Hepatic stellate cell (primary cell): ENCODE measurements at places on chromosomes 5 and 9.

DNA sequence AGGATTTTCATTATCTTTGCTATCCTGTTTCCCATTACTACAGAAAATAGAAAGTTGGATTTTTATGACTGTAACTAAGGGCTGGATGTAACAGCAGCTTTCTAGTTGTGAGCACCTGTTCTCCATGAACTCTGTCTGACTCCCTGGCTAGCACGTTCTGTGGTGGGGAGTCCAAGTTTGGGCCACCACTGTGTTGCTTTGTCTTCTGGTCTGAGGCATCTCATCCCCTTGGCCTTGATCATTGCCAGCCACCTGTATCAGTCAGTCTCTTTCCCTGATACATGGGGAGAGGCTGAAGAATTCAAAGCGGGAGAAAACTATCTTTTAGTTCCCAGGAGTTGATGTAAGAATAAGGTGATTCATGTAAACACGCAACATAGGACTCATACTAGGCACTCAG is 33.4 kb downstream of the WDR70 start:
- DNase-seq: no peak

DNA sequence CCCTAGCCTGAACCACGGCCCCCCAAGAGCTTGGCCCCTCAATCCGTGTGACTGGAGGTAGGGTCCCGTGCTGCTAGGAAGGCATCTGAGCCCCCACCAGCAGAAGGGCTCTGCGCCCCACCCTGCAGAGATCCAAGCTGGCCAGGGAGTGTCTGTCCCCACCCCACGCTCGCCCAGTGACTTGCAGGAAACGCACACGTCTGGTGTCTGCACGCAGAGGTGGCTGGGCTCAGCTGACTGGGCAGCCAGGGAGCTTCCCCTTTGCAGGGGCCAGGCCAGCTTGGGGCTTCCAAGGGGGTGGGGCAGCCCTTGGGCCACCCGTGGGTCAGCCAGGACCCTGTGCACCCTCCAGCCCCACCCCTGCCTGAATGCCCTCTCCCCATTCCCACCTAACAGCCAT is 24.3 kb downstream of the NOTCH1 start:
- no peak for DNase-seq

- no peak for DNase-seq
Measured at GRCh38 chr5:78916044-78916443, 69.1 kb downstream of the ARSB start.

DNA sequence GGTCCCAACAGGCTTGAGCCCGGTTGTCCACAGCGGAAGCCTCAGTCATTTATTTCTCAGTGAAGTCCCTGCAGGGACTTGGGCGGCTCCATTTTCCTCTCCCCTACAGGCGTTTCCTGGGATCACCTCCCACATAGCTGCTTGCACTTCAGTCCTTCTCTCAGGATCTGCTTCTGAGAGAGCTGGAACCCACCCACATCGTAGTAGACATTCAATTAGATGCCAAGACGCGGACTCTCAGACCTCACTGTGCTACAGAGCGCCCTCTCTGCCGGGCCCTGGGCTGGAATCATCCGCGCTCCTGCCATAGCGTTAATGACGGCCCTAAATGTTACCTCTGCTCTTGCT is 54.0 kb upstream of the ROR2 start:
- no peak for DNase-seq

- no peak for DNase-seq
Measured at GRCh38 chr9:98563988-98564387, 144.7 kb downstream of the GABBR2 start.

GRCh38 chr5:150492621-150493020 is 15.3 kb upstream of the NDST1 start:
- DNase-seq: peak; percentile 72

GRCh38 chr5:1294206-1294834 is 548 bp downstream of the TERT start:
- DNase-seq: no peak

GRCh38 chr9:130379649-130379970 is 65.2 kb upstream of the ASS1 start:
- no peak for DNase-seq

GRCh38 chr9:121556580-121556979 is 56.9 kb upstream of the GGTA1 start:
- DNase-seq: peak; percentile 80

- no peak for DNase-seq
Measured at GRCh38 chr5:39843767-39844166, 419.0 kb upstream of the DAB2 start.

DNA sequence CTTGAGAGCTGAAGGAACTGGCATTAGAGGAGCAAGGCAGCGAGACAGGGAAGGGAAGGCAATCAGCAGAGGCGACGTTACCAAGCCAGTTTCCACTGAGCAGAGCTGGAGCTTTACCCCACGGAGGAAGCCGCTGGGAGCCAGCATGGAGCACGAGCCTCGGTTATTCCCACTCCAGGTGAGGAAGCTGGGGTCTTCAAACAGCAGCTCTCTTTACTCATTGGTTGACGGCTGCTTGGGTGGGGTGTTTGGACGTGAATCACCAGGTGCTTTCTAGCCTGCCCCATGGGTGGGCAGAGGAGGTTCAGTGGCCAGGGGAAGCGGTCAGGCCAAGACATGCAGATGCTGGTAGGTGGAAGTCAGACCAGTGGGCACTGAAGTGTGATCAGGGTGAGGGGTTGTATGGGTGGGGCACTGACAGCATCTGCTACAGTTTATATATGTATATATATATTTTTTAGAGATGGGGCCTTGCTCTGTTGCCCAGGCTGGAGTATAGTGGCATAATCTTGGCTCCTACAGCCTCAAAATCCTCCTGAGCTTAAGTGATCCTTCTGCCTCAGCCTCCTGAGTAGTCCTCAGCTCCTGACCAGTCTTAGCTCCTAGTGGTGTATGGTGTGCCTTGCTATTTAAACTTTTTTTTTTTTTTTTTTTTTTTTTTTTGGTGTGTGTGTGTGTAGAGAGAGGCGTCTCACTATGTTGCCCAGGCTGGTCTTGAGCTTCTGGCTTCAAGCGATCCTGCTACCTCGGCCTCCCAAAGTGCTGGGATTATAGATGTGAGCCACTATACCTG is 12.4 kb downstream of the SNX30 start:
- no peak for DNase-seq
